ENCODE measurements at places on chromosomes 3 and 15.

GRCh38 chr3:13619661-13620230 is 70.8 kb downstream of the FBLN2 start:
- DNase-seq, result no peak

GRCh38 chr15:79068790-79069189 is 21.8 kb downstream of the RASGRF1 start:
- DNase-seq, result no peak

DNA sequence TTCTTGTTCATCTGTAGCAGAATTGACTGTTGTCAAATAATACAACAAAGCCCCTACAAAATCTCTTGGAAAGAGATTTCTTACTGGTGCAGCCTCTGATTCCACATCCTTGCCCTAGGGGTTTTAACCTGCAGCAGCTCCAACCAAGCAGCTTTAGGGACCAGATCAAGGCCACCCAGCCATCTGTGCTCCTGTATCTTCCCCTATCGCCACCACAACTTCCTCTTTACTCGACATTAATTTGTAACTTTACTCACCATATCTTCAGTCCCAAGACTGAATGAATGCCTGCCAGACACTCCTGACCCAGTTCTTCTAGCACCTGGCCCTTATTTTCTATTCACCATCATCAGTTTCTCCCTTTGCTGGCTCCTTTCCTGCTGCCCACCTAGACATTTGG is 156.6 kb upstream of the IL12A start:
- DNase-seq, result no peak

- no peak for DNase-seq
Measured at GRCh38 chr3:16802389-16802788, 82.4 kb upstream of the PLCL2 start.

GRCh38 chr3:168124291-168124690 is 28.6 kb upstream of the GOLIM4 start:
- no peak for DNase-seq

GRCh38 chr15:29636140-29636539 is 186.1 kb downstream of the TJP1 start:
- DNase-seq, result no peak

GRCh38 chr15:93523481-93523880 is 434.5 kb upstream of the RGMA start:
- DNase-seq, result no peak

DNA sequence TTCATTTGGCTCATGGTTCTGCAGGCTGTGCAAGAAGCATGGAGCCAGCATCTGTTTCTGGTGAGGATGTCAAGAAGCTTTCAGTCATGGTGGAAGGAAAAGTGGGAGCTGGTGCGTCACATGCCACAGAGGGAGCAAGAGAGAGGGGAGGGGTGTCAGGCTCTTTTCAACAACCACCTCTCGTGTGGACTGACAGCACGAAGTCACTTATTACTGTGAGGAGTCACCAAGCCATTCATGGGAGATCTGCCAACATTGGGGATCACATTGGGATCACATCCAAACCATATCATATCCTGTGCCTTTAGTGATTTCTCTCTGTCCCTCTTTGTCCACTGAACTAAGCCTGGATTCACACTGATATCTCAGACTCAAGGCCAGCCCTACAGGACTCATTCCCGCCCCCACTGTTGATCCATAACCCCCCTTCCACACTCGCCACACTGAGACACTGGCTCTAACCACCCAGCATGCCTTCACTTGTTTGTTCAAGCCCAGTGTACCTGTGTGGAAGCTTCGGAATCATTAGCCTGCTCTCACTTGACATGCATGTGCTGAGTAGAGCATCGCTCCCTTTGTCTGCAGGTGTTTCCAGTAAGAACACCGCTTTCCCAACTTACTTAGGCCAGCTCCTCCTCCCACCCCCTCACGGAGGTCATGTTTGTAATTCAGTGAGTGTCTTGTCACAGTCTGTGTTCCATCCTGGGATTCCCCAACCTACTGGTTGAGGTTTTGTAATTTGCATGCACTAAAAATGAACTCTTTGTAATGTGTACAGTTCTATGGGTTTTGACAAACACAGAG is 132.2 kb downstream of the KLF13 start:
- no peak for DNase-seq

- DNase-seq, result peak; percentile 52
Measured at GRCh38 chr15:98904544-98904943, 103.0 kb downstream of the PGPEP1L start.

DNA sequence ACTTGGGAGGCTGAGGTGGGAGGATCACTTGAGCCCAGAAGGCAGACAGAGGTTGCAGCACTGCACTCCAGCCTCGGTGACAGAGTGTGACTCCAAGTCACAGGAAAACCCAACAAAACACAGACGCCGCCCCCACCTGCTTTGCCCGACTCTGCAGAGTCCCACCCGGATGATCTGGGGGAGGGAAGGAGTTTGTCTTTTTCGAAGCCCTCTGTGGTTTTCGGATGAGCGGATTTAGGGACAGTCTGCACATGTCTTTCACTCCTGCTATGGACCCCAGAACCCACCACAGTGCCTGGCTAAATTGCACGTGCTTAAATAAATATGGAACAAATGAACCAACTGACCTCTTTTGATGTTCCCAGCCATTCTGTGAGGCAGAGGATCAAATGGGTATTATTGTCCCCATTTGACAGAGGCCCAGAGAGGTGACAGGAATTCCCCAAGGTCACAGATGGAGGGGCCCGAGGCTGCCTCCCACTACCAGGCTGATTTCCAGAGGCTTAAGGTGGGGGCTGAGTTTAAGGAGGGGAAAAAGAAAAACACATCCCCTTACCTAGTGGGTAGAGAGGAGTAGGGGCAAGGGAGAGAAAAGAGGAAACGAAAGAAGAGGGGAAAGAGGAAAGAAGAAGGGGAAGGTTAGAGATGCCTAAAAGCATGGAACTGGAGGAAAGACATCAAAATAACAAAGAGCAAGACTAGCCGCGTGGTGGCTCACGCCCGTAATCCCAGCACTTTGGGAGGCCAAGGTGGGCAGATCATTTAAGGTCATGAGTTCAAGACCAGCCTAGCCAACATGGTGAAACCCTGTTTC is 59.4 kb upstream of the TFRC start:
- no peak for DNase-seq

GRCh38 chr15:98150084-98150483 is 189.6 kb downstream of the ARRDC4 start:
- no peak for DNase-seq

DNA sequence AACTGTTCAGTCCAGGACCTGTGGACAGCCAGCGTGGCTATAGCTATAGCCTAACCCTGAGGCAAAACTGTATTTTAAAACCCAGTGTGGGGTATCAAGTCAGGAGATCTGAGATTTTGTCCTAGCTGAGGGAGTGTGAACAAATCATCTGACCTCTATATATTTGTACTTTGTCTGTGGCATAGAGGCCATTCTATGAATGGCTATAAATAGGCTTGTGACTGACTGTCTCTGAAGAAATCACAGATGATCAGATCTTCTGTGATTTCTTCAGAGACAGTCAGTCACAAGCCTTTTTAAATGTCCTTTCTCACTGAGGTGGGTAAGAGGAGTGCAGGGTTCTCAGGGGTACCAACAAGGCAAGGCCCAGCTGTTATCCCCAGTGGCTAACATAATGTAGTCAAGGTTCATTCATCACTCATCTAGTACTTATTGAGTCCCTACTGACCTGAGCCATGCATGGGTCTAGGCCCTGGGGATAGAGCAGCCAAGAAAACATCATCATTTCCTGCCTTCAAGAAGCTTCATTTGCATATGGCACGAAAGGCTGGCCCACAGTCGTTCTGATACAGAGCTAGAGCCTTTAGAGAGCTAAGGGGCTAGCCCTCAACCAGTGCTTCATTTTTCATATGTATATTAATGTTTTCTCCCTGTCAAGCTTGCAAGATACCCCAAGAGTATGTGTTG is 53.3 kb downstream of the TIPARP start:
- no peak for DNase-seq

DNA sequence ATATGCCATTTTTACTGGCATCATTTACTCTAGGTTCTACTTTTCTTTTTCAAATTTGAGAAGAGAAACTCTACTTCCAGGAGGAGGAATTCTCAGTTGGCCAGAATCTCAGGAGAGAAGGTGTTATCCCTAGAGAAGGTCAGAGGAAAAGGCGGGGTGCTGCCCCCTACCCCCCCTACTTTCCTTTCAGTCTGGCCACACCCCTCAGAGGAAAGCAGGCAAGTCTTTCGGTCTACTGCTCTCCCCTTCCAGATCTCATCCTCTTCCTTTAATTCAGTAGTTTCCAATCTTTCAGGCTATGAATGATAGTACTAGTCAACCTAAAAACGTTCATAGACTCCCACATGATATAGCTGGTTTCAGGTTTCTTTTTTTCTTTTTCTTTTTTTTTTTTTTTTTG is 366.5 kb upstream of the TBL1XR1 start:
- DNase-seq, result no peak

DNA sequence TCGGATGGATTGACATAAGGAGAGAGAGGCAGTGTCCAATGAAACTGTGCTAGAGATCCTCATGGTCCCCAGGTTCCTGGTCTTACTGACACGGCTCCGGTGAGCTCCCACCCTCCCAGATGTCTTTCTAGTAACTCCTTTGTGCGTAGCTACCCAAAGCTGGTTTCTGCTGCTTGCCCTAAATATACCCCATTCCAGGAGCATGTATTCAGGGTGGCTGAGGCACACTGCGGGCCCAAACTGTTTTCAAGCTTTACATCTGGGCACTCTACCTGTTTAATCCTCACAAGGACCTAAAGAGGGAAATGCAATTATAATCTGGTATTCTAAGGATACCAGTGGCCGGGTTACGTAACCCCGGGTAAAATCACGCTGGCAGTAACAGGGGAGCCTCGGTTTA is 161.2 kb upstream of the NSMCE3 start:
- DNase-seq, result no peak

DNA sequence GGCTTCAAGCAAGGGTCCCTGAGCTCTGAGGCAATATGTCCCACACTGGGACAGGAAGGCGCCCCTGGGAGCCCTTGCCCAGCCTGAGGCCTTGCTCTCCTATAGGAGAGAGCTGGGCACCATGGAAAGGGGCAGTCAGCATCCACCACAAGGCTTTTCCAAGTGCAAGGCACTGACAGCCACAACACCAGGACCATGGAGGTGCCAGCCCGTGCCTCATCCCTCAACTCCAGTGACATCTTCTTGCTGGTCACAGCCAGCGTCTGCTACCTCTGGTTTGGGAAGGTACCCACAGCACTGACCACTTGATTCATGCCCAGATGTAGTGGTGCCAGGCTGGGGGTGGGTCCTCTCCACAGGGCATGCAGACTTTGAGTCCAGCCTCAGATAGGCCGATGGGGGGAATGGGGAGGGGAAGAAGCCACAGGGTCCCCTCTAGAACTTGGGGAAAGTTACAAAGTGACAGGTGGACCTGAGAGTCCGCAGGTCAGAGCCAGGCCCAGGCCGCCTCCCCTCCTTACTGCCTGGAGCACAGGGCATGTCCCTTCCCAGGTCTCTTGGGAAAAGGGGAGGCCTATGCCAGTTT is 11.8 kb downstream of the VILL start:
- no peak for DNase-seq

DNA sequence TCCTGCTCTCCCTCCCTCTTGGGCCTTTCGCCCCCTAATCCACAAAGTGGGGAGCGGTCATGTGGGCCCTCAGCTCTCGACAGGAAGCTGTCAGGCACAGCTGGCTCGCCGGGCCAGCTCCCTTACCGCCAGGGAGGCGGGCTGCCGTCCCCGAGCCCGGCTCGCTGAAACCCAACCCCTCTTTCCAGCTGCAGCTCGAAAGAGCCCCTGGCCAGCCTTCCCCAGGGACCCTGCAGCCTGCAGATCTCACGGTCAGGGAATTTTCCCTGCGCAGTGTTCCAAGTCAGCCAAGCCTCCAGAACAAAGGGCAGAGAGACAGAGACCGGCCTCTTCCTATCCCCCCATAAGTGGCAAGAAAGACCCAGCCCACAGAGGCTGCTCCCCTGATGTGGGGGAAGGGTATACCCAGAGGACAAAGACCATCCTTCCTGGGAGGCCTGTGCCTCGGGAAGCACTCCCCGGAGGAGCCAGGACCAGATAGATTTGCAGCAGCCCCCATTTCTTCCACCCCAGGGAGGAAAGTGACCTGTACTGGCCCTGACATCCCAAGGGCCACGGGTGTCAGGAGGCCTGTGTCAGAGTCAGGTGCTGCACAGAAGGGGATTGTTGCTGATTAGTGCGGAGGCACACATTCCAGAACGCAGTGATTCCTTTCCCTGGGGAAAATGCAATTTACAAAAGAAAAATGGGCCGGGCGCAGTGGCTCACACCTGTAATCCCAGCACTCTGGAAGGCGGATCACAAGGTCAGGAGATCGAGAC is 32.6 kb downstream of the MAGEF1 start:
- DNase-seq, result no peak

DNA sequence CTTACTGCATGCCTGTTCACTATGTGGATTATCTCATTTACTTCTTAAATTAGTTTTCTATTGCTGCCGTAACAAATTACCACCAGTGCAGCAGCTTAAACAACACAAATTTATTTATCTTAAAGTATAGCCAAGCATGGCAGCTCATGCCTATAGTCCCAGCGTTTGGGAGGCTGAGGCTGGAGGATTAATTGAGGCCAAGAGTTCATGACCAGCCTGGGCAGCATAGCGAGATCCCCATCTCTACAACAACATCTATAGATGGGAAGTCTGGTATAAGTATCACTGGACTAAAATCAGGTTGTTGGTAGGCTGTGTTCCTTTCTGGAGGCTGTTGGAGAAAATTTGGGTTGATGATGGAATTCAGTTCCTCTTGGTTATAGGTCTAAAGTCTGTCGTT is 5.1 kb downstream of the SLC2A2 start:
- no peak for DNase-seq

DNA sequence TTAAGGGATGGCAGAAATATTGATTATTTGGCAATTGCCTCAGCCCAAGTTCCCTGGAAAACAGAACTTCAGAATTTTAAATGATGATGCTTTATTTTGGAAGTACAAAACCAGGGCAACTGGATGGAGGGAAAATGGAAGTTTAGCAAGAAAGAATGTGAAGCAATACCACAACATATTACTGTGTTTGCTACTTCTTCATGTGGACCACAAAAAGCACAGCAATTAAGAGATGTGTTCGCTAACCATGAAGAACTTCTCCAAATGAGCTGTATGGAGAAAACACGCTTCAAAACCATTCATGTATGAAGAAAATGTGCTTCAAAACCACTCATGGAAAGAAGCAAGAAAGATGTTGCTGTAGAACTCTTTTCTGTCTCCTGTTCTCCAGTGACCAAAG is 64.7 kb upstream of the ARL6 start:
- no peak for DNase-seq

- no peak for DNase-seq
Measured at GRCh38 chr3:128814060-128814459, 65.4 kb upstream of the ACAD9 start.
